Stimulated activated CD8-positive, alpha-beta memory T cell treated with anti-CD3 and anti-CD28 coated beads, Interleukin-15, amount 100 ng/mL, for 1 hour (primary cell): ENCODE measurements at places on chromosomes 4 and X.

DNA sequence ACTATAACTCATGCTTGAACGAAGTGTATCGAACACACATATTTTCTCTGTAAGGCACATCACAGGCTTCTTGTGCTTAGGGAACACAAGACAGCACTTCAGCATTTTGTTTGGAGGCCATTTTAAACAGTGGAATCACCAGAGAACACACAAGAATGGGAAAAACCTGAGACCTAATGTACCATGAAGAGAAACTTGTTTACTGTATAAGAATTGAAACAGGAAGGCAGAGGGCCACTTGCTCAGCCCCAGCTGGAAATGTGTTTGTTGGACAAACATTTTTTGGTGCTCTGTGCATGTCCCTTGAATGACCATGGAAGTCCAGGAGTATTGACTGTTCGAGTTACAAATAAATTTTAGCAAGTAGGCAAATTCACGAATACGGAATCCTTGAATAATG lies 47.5 kb downstream of the RAPGEF2 start:
- DNase-seq, result no peak

DNA sequence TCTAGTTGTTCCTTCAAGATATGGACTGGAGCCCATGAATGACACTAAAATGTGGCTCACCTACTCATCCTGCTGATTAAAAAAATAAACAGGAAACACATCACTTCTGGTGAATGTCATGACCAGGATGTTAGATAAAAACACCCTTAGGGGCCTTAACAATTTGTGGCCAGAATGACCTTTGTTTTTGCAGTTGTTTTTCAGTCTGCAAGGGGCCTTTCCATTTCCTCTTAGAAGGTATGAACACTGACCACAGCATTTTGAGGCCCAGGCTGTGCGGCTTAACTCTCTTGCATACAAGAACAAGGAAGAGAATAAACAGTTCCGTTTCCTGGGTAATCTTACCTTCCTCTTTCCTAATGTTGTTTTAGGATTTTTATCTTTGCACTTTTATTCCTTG lies 113.2 kb downstream of the IL1RAPL2 start:
- DNase-seq, result no peak

DNA sequence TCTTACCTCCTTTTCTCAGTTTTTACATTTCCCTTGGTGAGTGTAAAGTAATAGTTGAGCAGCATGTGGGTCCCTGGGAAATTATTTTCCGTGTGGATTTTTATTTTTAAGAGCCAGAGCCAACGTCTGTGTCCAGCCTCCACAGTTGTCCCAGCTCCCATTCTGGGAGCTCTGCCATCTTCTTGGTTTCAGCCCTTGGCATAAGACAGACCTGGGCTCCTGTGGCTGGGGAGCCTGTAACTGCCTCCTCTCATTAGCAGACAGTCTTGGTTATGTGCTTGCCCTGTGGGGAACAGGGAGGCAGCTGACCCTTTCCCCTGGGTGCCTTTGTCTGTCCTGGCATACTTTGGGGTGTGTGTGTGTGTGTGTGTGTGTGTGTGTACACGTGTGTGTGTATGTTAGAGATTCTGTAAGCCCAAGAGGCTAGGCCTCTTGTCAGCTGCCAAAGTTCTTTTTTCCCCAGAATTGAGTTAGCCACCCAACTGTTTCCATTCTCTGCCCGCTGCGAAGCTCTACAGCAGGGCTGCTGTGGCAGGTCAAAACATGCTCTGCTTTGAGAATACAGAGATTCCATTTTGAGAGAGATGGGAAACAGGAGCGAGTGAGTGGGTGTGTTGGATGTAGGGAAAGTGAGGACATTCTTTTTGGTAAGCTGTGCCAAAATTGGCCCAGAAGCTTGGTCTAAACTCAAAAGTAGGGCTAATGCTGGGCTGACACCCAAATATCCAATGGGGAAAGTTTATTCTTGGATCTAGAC lies 140.7 kb downstream of the TMEM164 start:
- DNase-seq, result no peak

- DNase-seq, result no peak
Measured at GRCh38 chrX:101357166-101357795, 8.7 kb upstream of the TIMM8A start.

DNA sequence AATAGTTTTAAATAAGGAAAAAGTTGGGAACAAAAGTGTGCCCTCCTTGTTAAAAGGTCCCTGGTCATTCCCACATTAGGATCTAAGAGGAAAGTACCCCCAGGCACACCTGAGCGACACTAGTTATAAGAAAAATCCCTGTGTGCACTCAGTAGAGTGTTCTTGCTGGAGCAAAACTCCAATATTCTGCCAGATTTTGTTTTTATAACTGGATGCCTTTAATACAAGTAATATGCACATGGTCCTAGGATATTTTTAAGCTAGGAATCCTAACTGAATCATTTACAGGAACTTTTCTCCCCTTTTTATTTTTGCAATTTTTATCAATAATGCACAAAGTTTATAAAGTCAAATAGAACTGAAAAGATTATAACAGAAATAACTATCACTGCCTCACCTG lies 68.6 kb downstream of the BEND4 start:
- DNase-seq, result no peak

GRCh38 chrX:19747652-19748610 lies 139.5 kb downstream of the SH3KBP1 start:
- DNase-seq, result peak; percentile 48

- DNase-seq, result no peak
Measured at GRCh38 chr4:119087121-119087520, 48.5 kb upstream of the MYOZ2 start.

- no peak for DNase-seq
Measured at GRCh38 chr4:15890246-15890829, 48.2 kb downstream of the FGFBP1 start.

GRCh38 chrX:129823115-129823514 lies 20.6 kb downstream of the ZDHHC9 start:
- DNase-seq, result no peak

GRCh38 chr4:2299794-2300193 lies 37.9 kb upstream of the MXD4 start:
- DNase-seq, result no peak

DNA sequence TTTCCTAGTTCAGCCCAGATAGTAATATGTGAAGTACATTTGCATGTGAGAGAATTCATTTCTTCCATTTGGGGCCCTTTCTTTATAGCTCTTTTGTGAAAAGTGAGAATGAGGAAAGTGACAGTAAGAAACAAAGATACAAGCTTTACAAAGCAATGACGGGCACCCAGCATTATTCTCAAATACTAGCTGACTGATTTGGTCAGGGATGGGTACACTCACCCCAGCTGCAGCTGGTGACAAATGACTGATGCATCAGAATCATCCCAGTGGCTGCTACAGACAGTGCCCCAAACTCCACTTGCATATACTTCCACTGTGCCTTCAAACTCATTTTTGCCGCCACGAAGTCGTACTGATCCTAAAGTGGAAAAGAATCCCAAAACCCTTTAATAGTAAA lies 14.8 kb downstream of the PRSS12 start:
- DNase-seq, result no peak

- DNase-seq, result no peak
Measured at GRCh38 chr4:80989921-80990544, 40.5 kb upstream of the BMP3 start.

GRCh38 chr4:78174891-78175290 lies 117.8 kb downstream of the FRAS1 start:
- no peak for DNase-seq

- DNase-seq, result no peak
Measured at GRCh38 chr4:147335183-147335582, 145.7 kb upstream of the EDNRA start.

GRCh38 chrX:42131856-42132255 lies 208.5 kb upstream of the CASK start:
- no peak for DNase-seq

GRCh38 chrX:46044486-46044885 lies 500.7 kb downstream of the ZNF674 start:
- DNase-seq, result no peak

GRCh38 chr4:112978691-112979472 lies 70.6 kb upstream of the ANK2 start:
- DNase-seq, result no peak

GRCh38 chrX:115018944-115019343 lies 1.5 kb upstream of the IL13RA2 start:
- no peak for DNase-seq

- no peak for DNase-seq
Measured at GRCh38 chr4:138223231-138223910, 18.8 kb downstream of the SLC7A11 start.

GRCh38 chr4:184012937-184013336 lies 107.8 kb downstream of the STOX2 start:
- no peak for DNase-seq

GRCh38 chrX:54817220-54817820 lies 9.8 kb downstream of the MAGED2 start:
- no peak for DNase-seq

DNA sequence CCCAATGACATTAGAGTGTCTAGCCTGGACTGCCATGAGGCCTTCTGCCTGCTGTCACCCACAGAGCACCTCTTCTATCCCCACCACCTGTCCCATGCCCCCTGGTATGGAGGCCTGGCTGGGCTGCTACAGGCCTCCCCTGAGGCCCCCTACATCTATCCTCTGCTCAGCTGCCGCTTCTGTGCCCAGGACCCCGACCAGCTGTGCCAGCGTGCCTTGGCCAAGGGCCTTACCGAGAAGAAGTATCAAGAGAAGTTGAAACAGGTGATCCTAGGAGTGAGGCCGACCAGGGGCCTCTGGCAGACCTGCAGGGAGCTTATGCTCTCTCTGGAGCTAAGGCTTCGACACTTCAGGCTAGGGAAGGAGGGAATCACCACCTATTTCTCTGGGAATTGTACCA lies 21.7 kb upstream of the TECRL start:
- no peak for DNase-seq

GRCh38 chr4:124817531-124817930 lies 105.0 kb upstream of the ANKRD50 start:
- DNase-seq, result no peak

DNA sequence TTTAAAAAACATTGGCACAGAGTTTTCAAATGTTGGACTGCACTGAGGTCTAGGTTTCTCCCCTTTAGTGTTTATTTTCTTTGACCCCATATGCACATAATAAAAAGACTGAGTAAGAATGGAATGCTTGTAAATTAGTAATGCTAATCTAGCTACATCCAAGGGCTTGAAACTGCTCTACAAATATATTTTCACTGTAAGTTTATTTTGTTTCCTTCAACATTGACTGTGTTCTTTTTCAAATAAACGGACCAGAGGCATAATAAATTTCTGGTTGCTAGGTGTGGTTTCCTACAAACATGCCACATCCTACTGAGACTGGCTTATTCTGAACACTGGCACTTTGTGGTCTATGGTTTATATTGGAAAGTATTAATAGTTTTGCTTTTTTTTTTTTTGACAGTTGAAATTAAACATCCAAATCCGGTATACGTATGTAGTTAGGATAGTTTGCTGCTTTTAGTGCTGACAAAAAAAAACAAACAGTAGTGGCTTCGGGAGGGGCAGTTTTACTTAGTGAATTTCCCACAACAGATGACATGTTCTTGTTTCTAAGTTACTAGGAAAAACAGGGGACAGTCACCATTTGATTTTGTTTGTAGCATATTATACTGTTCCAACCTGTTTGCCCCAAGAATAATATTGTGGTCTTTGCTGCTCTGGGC lies 13.2 kb downstream of the CA5B start:
- DNase-seq, result no peak

DNA sequence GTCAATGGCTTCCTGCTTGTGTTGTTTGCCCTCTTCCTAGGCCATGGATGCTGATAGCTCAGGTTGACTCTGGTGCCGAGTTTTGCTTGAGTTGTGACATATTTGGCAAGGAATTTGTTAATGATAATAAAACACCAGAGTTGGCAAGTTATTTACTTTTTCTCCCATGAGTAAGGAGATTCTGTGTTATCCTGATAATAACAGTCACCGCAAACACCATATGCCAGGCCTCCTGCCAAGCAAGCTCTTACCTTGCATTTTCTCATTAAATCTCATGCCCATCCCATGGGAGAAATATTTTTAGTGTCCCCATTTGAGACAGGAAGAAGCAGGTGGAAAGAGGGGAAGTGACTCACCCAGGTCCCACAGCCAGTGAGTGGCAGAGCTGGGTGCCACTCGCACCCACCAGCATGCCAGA lies 67.4 kb upstream of the CLCN4 start:
- no peak for DNase-seq

- DNase-seq, result no peak
Measured at GRCh38 chrX:72176981-72177380, 4.6 kb upstream of the PIN4 start.

GRCh38 chr4:153221783-153222706 lies 17.8 kb downstream of the TRIM2 start:
- DNase-seq, result no peak

DNA sequence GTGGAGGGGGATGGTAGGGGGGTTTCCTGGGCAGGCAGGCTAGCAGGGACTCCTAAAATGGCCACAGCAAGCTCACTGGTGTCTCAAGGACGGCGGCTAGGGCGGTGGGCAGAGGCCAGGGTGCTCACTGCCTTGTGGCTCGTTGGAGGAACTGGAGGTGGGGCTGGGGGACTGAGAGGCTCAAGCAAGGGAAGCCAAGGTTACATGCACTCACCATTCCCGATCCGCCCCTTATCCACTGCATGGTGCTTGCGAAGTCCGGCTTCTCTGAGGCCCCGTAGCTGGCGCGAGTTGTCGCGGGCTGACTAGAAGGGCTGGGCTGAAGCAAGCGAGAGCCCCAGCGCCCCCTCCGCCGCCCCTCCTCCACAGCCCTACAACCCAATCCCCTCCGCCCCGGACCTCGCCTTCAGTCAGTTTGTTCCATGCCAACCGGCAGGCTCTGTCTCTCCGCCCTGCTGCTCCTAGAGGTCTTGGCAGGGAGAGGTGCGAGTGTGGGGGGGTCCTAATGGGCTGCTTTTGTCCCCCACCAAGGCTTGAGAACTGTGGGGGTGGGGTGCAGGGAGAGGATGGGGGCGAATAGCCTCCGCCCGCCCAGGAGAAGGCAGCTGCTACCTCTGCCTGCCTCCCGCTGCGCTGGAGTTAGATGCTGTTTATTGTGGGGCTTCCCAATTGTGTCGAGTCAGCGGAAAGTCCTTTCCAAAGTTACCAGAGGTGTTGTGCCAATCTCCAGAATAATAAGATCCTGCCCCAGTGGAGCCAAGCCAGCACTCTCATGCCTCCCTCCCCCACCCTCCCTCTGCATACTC lies at the start of gene ARHGEF9:
Gene ARHGEF9 (minus strand): TSS at position 313 of the 806 bp plus-strand sequence. CDS start 69 bp downstream, at position 244.
- DNase-seq, result no peak

GRCh38 chr4:55925241-55925640 lies 23.5 kb upstream of the CEP135 start:
- DNase-seq, result no peak

DNA sequence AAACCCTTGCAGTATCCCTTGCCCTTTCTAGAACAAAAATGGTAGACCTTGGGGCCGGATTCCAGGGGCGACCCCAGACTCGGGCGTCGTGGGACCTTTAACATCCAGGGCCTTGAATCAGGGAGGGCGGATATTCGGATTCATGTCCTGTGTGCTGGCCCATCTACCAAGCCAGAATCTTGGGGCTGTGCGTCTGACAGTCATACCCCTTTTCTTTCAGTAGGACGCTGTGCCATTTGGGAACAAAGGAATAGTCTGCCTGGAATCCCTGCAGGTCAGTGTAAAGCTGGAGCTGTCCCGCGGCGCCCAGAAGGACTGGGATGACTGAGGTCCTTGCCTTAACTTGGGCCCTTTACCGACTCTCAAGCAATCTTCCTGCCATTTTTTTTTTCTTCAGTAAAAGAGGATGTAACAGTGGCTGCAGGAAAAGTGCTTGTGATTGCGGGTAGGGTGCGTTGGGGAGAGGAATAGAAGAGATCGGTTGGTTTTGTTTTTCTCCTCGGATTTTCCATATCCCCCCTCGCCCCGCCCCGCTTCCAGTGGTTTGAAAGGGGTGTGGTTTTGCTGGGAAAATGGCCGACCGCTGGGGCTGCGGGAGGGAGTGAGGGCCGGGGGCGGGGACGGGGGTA lies 518 bp downstream of the ARMCX1 start:
- no peak for DNase-seq
